ENCODE measurements at places on chromosomes 7 and 10.

DNA sequence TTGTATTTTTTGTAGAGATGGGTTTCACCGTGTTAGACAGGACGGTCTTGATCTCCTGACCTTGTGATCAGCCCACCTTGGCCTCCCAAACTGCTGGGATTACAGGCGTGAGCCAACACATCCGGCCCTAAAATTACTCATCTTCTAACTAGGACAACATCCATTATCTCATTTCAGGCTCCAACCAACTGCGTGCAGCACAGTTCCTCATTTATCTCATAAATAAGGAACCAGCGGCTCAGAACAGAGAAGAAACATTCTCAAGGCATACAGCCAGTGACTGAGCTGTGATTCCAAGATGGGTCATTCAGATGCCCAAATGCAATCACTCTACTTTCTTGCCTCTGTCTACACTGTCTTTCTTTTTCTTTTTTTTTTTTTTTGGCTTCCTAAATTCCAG, 356.1 kb downstream of the ELMO1 start:
- DNase-seq, result no peak

- DNase-seq, result no peak
Measured at GRCh38 chr7:2003451-2003930, 229.3 kb downstream of the MAD1L1 start.

DNA sequence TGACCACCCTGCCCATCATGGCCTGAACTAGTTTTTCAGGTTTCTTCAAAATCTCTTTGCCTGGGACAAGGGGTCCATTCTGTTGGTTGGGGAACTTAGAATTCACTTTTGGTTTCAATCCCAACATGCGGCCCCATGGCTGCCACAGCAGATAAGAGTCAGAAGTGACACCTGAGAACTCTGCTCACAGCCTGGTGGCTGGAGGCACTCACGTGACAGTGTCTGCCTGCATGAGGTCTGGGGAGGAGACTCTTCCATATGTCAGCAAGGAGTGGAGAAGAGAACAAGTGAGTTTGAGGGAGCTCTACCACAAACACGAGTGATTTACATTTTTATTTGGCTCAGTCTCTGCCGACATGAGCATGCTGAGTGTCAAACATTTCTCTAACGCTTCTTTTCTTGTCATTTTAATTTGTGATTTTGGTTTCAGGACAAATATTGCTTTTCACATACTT, 370.4 kb downstream of the TNS3 start:
- no peak for DNase-seq

- DNase-seq, result no peak
Measured at GRCh38 chr10:130891066-130891465, 420.5 kb downstream of the TCERG1L start.

DNA sequence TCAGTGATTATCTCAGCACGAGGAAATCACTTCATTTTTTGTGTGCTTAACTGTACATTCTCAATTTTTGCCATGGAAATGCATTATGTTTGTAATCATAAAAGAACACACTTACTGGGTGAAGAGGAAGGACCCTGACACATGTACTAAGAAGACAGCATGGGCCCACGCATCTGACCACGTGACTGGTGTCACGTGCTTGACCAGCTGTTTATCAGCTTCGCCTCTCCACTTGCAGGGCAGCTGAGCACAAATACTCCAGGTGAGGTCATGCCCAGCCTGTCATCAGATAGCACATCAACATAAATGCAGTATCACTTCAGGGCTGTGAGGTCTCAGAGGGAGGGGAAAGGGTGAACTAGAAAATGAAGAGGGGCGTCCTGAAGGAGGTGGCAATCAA, 179.8 kb downstream of the EBF3 start:
- no peak for DNase-seq

- no peak for DNase-seq
Measured at GRCh38 chr10:70363971-70364771, 18.3 kb downstream of the LRRC20 start.

- DNase-seq, result no peak
Measured at GRCh38 chr7:92762851-92763250, 73.5 kb downstream of the CDK6 start.

- no peak for DNase-seq
Measured at GRCh38 chr7:2819161-2819953, 24.8 kb downstream of the GNA12 start.

- no peak for DNase-seq
Measured at GRCh38 chr10:121662945-121663917, 65.0 kb upstream of the FGFR2 start.

DNA sequence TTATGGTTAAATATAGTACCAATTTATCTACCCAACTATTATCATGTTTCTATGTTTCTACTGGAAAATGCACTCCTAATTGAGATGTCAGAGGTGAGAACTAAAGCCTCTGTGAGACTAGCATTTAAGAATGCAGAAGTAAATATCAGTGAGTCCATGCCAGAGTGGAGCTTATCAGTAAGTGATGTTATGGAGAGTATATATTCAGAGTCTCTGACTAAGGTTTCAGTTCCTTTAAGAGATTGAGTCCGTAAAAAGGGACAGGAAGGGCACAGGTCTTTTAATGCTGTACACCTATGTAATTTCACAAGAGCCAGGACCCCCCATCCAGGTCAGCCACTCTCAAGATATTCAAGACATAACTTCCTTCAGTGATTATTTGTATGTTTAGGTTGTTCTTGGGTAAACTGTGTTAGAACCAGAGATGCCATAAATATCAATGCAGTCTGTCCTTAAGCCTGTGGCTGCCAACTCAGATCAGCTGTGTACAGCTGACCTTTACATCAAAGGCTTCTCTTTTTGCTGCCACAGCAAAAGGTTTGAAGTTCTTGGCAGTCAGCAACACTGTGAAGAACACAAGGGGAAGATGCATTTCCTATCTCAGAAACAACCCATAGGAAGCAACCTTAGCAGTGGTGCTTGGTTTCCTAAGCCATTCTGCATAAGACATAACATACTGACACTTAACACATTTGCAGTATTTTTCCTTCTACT, 244.8 kb downstream of the BICC1 start:
- no peak for DNase-seq

DNA sequence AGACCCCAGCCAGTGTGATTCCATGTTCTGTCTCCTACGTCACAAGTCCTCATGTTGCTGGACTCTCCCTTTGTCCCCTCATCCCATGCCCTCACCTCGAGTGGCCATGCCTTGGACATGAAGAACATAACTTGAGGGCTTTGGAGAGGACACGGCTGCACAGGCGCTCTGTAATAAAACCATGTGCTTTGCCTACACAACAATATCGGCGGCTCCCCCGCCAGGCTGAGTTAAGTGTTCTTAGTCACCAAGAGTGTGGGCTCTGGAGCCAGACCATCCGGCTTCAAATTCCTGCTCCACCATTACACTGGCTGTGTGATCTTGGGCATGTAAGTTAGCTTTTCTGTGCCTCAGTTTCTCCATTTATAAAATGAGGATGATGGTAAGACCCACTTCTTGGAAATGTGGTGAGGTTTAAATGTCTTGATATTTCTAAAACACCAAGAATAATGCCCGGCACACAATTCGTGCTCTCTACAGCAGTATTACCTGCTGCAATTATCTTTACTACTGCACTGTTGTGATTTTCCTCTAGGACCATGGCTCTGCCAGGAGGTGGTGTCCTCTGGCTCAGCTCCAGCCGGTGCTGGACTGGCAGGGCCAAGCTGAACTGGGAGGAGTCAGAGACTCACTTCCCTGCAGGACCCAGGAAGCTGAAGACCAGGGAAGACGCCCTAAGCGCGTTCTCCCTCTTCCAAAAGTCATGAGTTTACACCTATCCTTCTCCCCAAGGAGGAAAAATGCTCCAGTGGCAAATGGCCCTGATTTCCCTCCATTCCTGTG, 15.7 kb downstream of the SLIT1 start:
- no peak for DNase-seq

DNA sequence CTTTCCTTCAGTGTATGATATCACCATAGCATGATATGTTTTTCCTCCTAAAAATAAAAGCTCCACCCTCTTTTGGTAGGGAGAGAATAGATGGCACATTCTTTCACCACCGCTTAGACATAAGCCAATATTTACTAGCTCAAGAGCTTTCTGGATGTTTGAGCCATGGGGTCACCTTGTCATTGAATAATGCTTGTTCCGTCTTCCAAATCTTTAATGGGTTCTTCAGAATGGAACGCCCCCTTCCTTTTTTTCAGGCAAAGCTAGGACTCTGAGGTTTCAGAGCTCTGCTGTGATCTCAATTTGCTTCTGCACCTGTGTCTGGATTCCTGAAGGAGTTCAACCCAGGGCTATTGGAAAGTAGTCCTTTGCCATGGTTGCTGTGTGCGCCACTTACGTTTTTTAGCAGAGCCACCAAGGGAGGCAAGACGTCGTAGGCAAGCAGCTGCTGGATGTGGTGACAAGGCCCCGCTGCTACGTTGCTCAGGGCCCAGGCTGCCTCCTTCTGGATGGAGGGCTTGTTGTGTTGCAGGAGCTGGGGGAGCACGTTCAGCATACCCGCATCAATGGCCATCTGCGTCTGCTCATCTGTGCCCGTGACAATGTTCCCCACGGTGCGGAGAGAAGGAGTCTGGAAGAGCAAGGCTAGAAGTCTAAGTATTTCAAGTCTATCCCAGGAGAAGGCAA, 23.2 kb downstream of the KPNA7 start:
- DNase-seq, result no peak

DNA sequence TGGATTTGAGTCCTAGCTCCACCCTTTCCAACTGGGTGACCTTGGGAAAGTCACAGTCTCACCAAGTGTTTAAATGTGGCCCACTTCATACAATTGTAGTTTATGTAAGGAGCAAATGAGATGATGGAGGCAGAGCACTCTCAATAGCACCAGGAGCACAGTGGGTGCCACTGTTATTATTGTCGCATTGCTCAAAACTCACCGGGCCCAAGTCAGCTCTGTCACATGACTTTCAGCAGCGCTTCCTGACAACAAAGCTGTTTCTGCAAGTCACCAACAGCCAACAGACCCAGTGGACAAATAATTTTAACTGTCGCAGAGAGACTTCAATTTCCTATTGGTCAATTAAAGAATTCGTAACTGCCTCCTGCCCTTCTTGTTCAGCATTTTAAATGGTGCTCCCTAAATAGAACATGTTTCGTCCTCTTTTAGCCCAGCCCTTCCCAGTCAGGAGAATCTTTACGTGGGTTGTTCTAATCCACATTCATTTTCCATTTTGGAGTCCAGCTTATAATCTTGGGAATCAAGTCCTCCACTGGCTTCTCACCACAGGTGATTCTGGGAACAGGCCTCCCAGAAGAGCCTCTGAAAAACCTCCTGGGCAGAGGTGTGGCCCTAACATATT, 415.6 kb upstream of the NPVF start:
- DNase-seq, result no peak

DNA sequence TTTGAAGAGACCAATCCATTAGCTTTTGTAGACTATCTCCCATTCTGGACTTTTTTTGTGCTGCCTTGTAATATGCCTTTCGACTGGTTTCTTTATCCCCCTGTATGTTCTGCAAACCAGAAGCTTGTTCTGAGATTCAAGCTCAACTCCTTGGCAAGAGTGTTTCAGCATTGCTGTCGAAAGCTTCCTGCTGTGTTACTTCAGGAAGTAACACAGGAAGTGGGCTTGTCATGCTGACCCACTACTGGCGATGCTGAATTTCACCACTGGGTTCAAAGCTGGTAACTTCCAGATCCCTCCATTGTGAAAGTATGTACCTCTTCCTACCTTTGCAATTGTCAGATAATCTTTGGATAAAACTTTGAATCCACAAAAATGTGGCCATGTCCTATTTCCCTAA, 57.9 kb upstream of the INSYN2A start:
- no peak for DNase-seq

DNA sequence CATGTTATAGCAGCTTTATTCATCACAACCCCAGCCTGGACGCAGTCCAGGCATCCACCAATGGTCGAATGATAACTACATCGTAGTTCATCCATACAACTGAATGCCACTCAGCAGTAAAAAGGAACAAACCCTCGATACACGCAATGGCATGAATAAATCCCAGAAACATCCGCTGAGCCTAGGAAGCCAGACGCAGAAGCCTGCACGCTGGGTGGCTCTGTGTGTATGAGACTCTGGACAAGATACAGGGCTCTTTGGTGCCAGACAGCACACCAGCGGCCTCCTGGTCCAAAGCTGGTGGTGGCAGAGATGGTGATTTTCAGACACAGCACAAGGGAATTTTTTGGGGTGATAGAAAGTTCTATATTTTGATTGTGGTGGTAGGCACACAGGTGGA, 10.0 kb upstream of the CRYGN start:
- no peak for DNase-seq

DNA sequence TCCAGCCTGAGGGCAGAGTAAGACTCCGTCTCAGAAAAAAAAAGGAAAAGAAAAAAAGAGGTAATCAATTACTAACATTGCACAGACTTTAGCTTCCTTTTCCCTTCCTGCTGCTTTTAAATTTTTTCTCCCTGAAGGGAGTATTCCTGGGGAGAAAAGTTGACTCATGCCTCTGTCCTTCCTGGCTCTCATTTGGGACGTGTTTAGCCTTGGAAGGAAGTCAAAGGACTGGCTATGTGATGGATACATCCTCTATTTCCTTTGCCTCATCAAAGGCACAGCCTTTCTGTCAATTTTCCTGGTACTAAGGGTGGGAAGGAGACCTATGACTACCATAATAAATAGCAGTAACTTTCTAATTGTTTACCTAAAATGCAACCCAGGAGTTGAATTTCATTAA, 77.6 kb downstream of the ITGA8 start:
- no peak for DNase-seq

- DNase-seq, result no peak
Measured at GRCh38 chr7:90688810-90689209, 92.7 kb downstream of the CDK14 start.

- no peak for DNase-seq
Measured at GRCh38 chr7:28297801-28298459, 114.4 kb upstream of the CREB5 start.

DNA sequence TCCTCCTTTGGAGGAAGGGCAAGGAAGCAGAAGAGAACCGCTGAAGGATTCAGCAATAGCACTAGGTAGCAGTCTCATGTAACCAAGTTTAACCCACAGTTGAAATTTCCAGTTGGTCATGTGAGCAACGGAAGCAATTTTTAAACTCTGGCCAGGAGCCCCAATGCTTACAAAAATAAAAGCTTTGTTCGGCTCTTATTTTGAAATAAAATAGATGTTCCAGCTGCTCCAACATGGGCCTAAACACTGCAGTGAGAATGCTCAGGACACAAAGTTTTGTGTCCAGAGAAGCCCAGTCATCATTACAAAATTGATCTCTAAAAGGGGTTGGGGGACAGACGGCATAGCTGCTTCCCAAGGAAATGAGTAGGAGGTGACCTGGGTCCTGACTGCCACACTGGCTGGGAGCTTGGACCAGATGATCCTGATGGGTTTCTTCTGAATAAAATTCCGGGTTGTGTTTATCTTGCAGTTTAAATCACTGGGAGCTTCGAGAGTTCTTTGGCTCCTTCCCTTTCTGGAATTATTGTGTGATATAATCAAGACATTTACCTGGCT, 452 bp upstream of the TMEM140 start:
- DNase-seq, result no peak

Measured in cortex of kidney (tissue), 1 donor.